ENCODE measurements at places on chromosomes 11 and 22.

DNA sequence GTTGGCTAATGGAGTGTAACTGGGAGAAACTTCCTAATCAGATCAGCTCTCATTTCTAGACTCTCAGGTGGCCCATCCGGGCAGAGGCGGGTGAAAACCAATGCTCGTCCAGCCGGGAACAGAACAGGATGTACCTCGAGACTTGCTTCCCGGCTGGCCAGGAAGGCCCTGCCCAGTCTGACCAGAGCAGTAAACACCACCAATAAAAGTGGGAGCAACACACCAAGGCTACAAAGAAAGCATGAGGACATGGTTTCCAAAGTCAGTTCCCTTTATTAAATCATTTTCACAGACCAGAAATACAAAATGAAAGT is 940 bp upstream of the TNKS1BP1 start:
- no peak for DNase-seq

- no peak for DNase-seq
Measured at GRCh38 chr11:32870676-32871075, 21.9 kb upstream of the QSER1 start.

DNA sequence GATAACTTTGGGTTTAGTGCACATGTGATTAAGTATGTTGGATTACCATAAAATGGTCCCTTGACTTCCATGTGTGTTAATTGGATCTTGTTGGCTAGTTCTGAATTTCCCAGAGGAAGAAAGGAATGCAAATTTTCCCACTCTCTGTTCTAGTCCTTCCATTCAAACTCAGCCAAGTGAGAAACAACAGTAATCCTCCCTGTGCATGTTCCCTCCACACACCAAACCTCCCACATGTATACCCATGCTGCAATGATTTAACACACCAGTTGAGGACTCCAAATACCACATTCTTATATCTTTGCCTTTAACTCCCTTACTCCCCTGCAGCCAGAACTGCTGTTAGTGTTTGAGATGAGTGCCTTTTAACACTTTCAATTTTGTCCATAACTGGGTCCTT is 1158.9 kb downstream of the DLG2 start:
- DNase-seq: no peak

- DNase-seq: no peak
Measured at GRCh38 chr11:108960501-108960900, 295.6 kb downstream of the DDX10 start.

- no peak for DNase-seq
Measured at GRCh38 chr11:117497206-117497951, 169.7 kb downstream of the CEP164 start.

- DNase-seq: no peak
Measured at GRCh38 chr22:18971321-18971751, 35.2 kb upstream of the PRODH start.

GRCh38 chr11:61687420-61687819 is 7.2 kb downstream of the DAGLA start:
- DNase-seq: no peak

- no peak for DNase-seq
Measured at GRCh38 chr11:106424111-106424510, 346.6 kb downstream of the AASDHPPT start.

DNA sequence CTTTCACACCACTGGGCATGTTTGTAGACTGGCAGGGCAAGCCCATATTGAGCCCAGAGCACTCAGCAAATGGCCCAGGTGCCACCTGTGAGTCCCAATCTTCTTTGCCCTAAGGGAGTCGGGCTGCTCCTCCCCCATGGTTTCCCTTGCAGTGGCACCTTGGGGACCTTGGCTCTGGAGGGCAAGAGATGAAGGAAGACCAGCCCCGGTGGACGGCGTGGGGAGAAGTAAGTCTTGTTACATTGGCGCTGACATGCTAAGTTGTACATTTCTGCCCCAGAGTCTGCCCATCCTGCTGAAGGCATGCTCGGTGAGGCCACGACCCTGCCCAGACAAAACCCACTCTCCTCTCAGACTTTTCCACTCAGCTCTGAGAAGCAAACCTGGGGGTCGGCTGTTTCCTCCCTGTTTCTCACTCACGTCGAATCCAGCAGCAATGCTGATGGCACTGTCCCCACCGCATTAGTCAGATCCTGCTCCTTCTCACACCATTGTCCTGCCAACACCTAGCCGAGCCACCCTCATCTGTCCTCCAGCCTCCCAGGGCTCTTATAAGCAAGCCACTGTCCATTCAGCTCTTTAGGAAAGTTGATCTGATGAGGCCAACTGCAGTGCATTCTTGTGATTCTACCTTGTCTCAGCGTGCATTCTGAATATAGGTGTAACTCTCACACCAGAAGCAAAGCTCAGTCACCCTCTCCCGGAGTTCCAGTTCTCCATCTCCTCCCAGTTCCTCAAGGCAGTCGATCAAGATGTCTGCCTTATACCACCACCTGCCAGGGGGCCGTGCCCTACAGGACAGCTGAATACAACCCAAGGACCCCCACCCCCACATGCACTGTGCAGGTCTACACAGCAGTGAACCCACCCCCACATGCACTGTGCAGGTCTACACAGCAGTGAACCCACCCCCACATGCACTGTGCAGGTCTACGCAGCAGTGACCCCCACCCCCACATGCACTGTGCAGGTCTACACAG is 827.1 kb downstream of the TBC1D22A start:
- DNase-seq: no peak

DNA sequence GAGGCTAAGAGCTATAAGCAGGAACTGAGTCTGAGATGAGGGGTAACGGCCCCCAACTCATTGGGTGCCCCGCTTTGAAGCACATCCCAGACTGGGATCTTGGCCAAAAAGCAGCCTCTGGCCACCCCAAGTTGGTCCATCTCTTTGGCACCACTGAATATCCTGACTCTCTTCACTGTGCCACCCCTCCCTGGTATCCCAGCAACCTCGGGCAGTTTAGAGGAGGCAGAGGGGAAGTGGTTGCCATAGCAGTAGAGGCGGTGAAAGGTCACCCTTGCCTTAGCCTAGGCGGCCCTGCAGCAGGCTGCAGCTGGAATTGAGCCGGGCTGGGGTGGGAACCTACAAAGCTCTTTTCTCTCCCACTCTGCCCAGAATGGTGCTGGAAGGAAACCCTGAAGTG is 1.1 kb downstream of the PELI3 start:
- no peak for DNase-seq

- no peak for DNase-seq
Measured at GRCh38 chr11:121356357-121356756, 63.8 kb downstream of the SC5D start.

DNA sequence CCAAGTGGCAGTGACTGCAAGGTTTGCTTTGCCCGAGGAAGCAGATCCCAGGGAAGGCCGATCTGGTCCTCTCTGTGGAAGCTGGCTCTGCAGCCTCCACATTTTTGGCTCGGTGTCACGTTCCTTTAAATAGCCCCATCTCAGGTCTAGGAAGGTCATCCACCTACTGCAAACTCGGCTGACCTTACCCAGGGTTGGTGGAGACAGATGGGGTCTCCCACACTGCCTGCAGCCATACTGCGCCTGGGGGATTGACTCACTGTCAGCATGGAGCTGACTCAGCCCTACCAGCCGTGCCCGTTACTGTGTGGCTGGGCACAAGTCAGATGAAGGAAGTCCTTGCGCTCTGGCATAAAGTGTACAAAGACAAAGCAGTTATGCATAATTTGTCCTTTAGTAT is 16.9 kb downstream of the CDPF1 start:
- DNase-seq: no peak

DNA sequence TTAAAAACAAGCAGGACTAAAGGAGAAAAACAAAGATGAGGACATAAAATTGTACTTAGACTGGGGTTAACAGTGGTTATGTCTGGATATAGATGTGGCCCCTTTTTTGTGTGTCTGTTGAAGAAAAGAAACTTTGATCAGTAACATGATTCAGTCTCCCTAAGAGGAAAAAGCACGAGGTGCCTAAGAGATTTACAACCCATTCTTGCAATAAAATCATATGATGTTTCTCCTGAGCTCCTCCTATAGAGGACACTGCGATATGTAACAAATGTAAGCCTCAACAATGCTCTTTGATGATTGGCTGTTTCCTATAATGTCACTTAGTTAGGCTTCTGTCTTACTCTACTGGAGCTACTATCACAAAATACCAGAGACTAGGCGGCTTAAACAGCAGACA is 77.9 kb downstream of the FBXO7 start:
- DNase-seq: no peak

- no peak for DNase-seq
Measured at GRCh38 chr11:95568281-95568680, 221.3 kb downstream of the FAM76B start.

GRCh38 chr22:46791201-46791731 is 28.8 kb downstream of the TBC1D22A start:
- DNase-seq: peak; percentile 48

DNA sequence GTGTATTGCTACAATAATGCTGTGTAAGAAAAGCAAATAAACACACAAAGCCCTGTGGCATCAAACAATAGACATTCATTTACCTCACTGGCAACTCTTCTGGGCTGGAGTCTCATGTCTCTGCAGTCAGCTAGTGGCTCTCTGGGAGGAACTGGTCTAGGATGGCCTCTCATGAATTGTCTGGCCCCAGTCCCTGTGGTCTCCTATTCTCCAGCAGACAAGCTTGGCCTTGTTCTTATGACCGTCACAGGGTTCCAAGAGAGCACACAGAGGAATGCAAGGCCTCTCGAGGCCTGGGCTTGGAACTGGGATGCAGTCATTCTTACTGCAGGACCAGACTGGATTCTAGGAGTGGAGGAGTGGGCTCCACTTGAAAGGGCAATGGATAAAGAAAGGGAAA is 141.2 kb upstream of the NTM start:
- no peak for DNase-seq

DNA sequence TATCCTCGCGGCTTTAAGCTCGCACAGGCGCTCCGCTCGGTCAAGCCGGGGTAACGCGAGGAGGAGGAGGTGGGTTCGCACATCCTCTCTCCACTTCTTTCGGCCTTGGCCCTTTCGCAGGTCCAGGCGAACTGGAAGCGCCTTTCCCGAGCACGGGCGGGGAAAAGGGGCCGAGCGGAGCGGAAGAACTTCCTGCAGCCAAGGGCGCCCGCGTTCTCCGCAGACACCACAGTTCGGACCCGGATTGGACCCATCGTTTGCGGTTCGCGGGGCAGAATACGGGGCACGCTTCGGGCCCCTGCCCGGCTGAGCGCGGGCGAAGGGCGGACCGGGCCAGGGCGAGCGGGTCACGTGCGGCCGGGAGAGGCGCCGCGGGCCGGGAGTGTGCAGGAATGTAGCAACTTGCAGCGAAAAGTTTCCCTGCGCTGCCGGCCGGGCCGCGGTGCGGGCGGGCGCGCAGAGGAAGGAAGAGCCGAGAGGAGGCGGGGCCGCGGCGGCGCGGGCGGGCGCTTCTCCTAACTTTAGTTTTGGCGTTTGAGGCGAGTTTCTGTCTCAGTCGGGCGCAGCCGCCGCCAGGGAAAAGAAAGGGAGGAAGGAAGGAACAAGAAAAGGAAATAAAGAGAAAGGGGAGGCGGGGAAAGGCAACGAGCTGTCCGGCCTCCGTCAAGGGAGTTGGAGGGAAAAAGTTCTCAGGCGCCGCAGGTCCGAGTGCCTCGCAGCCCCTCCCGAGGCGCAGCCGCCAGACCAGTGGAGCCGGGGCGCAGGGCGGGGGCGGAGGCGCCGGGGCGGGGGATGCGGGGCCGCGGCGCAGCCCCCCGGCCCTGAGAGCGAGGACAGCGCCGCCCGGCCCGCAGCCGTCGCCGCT is at the start of gene YAP1:
TSS of gene YAP1 (plus strand) at position 552 of the 865 bp plus-strand sequence. CDS start 402 bp downstream, outside the sequence.
- DNase-seq: peak; percentile 56

DNA sequence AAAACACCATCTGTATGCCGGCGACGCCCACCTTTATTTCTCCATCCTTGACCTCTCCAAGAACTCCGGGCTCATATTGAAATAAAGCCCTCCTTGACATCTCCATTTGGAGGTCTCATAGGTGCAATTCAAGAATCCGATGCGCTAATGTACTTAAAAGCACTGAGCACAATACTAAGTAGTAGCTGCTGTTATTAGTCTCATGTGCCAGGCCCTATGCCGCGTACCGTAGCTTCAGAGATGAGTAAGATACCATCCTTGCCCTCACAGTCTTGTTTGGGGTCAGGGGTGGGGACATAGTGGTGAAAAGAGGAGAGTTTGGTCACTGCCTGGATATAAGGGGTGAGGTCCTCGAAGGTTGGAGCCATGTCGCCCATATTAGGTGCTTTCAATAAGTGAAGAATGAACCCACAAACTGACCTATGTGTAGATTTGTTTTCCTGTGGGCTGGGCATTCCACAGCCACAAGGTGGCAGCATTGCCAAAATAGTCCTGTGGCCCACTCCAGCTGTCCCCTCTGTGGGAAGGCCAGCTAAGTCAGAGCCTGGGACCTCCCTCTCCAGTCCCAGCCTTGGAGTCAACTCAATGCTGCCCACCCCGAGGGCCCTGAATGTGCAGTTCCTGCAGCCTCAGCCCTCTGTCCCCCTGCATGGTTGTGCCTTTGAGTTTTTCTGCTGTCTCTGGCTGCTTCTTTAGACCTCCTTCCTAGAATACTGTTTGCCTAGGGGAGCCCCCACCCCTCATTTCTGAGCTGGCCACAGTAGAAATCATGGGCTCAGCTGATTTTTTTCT is 6.5 kb downstream of the DCPS start:
- DNase-seq: peak; percentile 28

DNA sequence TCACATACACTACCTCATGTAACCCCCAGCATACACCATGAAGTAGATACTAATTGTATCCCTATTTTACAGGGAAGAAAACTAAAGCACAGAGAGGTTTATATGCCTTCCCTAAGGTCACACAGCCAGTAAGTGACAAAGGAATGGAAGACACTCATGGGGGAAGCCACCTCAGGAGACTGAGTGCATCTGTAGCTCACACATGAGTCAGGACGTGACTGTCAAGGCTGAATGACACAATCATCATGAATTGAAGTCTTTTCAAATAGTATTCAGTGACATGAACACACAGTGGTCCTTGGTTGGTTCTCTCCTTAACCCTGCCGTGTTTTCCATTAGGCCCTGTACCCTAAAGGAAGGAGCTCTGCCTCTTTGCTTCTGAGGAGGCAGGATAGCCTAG is 463.0 kb downstream of the NTM start:
- DNase-seq: no peak

GRCh38 chr11:94142308-94143281 is 14.0 kb downstream of the PANX1 start:
- DNase-seq: no peak

- DNase-seq: no peak
Measured at GRCh38 chr11:23542189-23542588, 681.9 kb upstream of the CCDC179 start.

DNA sequence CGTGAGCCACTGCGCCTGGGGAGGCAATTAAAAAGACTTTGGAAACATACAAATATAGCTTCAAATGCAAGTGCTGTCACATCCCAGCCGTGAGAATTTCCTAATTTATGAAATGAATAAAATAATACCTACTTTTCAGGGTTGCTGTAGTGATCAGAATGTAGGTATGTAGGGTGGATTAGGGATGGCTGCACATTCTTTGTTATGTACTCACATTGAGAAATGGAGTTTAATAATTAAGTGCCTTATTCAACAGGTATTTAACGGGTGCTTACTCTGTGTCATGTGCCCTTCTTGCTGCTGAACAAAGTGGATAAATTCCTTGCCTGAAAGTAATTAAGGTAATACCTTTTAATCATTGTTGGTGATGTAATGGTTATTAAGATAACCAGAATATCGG is 37.0 kb downstream of the MMP7 start:
- no peak for DNase-seq
